ENCODE measurements at places on chromosomes 2 and 18. TPM values are rescaled to one million over a fixed set of nuclear protein-coding genes. Genes with fewer than 3 reads are reported as not detected.

- peak; percentile 56 for DNase-seq
These were observed 22.1 kb upstream of the CRIM1 start for GRCh38 chr2:36333350-36334012.

- no peak for DNase-seq
These were observed 70.1 kb downstream of the RPE start for GRCh38 chr2:210072493-210072892.

DNA sequence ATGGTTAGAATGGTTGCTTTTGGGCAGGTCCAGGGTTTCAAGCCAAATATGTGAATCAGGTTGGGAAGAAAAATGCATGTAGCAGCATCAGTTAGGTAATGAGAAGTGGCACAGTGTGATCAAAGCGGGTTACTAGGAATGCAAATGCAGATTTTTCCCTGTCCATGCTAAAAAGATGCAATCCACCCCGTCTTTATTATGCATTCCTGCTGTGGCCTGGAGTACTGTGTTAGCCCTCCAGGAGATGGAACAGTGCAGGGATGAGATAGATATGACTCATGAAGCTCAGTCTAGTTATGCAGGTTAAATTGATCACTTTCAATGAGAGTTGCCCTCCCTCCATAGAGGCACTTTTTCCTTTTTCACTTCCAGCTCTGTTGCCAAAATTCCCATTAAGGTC, 283.8 kb downstream of the CTNNA2 start:
- no peak for DNase-seq

DNA sequence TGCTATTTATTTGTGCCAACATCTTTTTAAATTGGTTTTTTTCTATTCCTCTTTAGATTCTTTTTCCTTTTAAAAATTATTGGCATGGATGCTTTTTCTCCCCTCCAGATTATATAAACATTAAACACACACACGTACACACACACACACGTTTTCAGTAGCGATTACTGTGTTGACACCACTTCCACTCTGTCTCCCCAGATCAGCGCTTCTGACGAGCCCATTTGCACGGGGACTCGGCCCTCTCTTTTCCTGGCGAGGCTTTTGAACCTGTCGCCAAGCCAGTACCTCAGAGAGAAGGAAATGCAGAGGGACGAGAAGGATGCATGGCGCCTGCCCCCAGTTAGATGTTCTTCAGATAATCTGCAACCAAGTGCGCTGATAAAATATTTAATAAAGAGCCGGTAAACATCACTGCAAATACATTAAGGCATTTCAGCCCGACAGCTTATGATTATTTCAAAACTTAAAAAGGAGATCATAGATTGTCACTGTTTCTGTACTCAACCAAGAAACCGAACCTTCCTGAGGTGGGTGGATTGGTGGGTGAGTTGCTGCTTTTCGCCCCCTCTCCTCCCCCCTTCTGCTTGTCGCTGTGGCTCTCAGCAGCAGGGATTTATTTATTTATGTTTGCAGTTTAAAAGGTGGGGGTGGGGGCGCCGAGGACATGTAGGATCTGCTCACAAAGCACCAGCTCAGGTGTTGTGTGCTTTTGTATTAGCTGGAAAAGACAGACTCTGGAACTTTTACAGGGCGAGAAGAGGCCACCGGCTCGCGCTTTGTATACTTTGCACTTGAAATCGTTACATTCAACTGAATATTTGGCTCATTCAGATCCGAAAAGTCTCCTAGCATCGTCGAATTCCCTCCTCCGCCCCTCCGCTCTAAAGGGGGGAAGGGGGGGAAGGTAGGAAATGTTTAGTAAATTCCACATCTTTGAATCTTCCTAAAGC, 787 bp upstream of the TBR1 start:
- no peak for DNase-seq

DNA sequence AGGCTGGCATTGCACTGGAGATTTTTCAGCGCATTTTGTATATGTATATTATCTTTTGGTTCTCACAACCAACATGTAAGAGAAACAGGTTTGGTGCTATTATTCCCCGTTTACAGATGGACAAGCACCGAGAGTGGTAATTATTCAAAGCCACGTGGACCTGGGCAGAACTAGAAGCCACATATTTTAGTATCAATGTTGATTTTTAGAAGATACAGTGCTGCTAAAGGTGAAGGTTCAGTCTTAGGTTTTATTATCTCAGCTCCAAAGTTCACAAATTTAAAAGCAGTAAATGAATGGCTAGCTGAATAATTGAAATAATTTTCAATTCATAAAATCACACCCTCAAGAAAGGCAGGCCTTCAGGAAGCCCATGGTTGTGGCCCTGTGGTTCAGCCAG, 400.6 kb upstream of the ID2 start:
- DNase-seq, result no peak

DNA sequence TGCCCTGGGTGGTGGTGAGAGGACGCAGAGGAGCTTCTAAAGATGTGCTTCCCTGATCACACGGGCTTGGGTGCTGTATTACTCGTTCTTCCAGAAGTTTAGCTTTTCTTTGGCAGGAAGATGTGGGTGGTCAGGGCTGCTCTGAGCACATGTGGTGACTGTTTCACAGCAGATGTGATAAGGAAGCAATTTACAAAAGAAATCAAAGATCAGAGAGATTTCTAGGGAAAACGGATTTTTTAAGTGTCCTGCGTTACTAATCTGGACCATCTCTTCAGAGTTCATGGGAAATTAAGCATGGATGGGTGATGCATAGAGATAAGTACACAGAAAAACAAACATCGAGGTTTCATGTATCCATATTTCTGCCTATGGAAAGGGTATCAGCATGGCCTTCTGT, 99.4 kb downstream of the WDSUB1 start:
- DNase-seq, result no peak

GRCh38 chr2:27094353-27094984, 7.9 kb downstream of the KHK start:
- DNase-seq, result no peak

DNA sequence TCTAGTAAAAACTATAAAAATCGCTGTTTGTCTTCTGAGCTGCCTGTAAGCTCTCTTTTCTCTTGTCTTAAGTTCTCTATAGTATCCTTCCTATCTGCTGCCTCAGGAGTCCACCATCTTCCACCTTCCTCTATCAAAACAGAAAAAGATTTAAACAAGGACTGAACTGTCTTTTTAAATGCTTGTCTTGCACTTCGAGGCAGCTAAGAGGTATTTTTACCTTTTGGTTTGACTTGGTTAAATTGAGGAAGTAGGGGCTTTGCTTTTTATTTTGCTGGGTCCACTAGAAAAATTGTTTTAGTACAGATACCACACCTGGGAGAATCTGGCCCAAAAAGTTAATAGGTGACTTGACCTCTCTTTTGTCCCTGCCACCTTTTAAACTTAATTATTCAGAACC, 12.2 kb downstream of the SESTD1 start:
- DNase-seq, result no peak

- DNase-seq, result no peak
These were observed 20.3 kb downstream of the ACTR3 start for GRCh38 chr2:113910110-113910717.

DNA sequence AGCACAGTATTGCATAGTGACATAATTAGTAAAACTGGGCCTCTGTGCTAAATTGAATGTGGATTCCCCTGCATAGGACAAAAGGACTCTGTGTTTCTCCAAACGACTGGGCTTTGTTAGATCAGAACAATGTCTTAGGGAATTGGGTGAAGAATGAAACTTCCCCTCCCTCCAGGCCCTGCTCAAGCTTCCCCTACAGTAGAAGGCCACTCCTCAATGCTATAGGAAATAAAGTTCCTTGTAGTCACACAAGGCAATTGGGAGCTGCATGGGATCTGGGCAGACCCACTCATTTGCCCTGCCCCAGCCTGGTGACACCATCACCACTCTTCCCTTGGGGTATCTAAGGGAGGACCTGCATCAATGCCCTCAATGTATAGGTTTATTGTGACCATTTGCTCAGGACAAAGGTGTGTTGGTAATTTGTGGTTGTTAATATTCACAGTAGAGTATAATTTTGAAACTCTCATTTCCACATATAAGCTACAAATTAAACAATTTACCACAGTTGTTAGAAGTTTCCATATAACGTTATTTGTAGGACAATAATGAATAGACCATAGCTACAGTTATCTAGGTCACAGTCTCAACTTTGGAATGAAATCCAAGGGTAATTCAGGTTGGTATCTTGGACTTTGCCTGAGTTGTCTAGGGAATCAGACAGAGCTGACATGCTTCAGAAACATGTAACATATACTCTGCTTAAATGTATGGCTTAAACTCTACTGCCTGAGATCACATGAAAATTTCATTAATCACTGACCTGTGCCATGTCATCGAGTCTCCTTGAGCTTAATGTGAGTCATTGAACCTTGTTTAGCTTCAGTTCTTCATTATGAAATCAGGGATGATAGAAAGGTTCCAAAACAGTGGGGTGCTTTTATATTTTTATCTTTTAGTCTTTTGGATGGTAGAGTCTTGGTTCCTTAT, 64.8 kb upstream of the DARS1 start:
- DNase-seq, result no peak

GRCh38 chr2:142179686-142180085, 48.9 kb upstream of the LRP1B start:
- no peak for DNase-seq

- DNase-seq, result no peak
These were observed 29.0 kb upstream of the CALCRL start for GRCh38 chr2:187477051-187477450.

DNA sequence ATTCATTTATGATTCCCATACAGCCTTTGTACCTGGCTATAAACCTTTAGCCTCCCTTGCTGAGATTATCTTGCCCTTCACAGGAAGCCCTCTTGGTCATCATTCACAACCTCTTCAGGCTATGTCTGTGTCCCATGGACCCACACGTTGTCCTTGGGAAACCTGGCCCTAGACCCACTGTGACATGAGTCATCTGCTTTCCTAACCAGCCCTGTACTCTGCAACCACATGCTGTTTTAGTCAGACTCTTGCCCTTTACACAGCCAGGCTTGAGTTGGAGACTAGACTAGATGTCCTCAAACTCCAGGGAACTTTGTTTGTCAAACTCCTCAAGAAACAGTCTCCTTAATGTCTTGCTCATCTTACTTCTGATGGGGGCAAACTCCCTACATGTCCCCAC, 229.3 kb upstream of the ZSWIM2 start:
- DNase-seq, result no peak

GRCh38 chr2:41321351-41321750, 726.5 kb upstream of the PKDCC start:
- no peak for DNase-seq

GRCh38 chr18:54856105-54856646, 27.9 kb downstream of the RAB27B start:
- no peak for DNase-seq

GRCh38 chr18:3688690-3689089, 238.7 kb downstream of the TGIF1 start:
- DNase-seq, result no peak

GRCh38 chr2:119641562-119642258, 37.3 kb upstream of the TMEM177 start:
- DNase-seq, result peak; percentile 74

DNA sequence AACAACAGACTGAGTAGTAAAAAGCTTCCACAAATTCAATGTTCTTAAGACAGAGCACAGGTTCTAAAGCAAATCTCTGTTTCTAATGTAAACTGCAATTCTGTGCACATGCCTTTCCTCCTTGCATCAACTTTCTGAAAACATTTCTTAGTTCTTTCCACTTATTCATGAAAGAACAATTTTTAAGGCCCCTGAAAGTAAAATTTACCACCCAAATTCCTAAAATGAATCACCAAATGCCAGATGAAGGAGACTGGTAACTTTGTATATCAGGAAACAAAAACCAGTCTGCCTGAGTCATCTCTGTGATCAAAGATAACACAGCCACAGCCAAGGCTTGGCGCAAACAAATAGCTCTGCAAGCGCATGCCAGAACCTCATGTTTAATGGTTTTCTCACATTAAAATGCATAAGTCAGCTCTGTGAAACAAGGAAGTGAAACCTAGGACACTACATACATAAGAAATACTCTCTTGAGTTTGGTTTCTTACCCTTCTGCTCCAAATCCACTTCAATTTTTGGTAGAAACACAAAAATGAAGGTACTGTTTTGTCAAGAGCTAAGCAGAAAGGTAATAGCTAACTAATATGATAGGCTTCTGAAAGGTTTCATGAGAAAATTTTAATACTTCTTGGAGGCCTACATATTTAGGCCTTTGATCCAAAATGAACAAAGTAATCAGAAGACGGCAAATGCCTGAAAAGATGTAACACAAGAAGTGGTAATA, 169.4 kb downstream of the THADA start:
- peak; percentile 88 for DNase-seq

GRCh38 chr2:43648994-43649701, 12.1 kb downstream of the PLEKHH2 start:
- DNase-seq, result no peak

GRCh38 chr2:166091439-166091838, 36.4 kb downstream of the SCN1A start:
- DNase-seq, result no peak

- no peak for DNase-seq
These were observed 680.3 kb downstream of the DPP10 start for GRCh38 chr2:115122701-115123100.

DNA sequence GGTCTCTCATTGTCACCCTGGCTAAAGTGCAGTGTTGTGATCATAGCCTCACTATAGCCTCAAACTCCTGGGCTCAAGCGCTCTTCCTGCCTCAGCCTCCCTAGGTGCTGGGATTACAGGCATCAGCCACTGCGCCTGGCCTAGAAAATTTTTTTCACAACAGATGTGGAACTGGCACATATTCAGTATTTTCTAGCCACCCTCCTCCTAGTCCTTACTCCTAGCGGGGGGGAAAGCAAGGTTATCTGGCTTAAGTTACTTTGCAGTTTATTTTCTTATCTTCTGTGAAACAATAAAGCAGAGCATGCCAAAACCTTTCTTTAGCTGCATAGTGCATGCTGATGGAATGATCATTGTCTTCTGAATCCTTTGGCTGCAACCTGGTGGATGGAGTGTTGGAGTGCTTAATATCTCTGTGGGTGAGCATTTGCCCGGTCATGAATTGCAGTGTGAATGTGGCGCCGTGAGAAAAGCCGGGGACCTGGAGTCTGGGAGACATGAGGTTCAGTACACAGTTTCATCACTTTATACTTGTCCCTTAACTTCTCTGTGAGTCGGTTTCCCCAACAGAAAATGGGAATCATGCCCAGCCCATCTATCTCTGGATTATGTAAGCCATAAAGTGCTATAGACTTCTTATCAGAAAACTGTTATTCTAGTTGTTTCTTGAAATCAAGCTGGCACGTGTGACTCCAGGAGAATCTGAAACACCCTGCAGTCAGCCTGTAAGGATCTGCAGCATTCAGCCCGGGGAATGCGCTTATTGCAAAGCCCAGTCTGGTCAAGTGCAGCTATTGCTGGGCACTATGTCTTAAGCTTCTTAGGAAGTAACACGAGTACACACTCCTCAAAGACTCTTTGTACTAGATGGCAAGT, 38.2 kb upstream of the MAP3K20 start:
- no peak for DNase-seq

GRCh38 chr2:235024931-235025773, 73.3 kb downstream of the SH3BP4 start:
- DNase-seq, result no peak

DNA sequence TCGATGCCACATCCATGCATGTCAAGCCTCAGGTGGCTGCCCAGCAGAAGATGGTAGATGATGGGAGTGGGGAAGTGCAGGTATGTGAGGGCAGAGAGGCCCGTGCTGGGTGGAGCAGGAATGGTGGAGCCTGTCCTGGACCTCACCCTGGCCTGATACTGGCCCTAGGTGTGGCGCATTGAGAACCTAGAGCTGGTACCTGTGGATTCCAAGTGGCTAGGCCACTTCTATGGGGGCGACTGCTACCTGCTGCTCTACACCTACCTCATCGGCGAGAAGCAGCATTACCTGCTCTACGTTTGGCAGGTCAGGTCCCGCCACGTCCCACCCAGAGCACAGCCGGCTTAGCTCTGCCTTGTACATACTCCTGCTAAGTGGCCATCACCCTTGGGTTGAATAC, 13.0 kb downstream of the VIL1 start:
- no peak for DNase-seq

The DYSF gene
- 0.68 TPM for polyA plus RNA-seq

The CPO gene
- 0.13 TPM for polyA plus RNA-seq

Data from A549 (cell line).